ENCODE measurements at places on chromosomes 16 and 17.

DNA sequence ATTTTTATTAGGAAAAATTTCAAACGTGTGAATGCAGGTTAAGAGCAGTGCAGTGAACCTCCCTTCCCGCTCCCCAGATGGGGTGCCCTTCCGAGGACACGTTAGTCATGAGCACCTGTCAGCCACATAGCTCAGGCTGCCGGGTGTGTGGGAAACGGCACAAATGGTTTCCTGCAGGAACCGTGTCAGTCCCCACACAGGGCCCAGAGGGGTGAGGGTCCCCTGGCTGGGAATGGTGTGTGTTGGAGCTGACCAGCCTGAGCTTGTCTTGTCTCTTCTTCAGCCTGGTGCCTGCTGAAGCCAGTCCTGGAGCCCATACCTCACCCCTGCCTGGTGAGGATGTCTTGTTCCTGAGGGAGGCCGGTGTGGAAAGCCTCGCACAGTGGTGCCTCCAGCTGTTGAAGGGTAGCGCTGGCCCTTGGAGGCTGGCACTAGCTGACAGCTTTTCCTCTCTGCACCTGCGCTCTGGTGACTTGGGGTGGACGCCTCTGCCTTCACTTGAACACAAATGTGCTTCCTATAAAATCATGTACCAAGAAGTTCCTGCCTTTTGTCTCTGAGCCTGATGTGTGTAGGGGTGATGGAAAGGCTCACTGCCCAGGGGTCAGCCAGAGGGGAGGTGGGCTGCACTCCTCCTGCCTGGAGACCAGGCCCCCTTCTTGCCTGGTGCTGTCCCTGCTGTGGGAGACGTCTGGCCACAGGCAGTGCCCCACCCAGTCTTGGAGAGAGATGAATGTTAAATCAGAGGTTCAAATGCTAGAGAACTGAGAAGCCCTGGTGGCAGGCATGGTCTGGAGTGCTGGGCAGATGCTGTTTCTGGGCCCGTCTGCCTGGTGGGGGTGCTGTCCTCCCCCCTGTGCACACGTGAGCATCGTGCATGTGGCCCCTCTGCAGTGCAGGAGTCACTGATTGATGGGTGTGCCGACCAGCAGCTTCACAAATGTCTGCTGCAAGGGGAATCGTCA is 102.6 kb upstream of the ZNF750 start:
- no peak for DNase-seq

DNA sequence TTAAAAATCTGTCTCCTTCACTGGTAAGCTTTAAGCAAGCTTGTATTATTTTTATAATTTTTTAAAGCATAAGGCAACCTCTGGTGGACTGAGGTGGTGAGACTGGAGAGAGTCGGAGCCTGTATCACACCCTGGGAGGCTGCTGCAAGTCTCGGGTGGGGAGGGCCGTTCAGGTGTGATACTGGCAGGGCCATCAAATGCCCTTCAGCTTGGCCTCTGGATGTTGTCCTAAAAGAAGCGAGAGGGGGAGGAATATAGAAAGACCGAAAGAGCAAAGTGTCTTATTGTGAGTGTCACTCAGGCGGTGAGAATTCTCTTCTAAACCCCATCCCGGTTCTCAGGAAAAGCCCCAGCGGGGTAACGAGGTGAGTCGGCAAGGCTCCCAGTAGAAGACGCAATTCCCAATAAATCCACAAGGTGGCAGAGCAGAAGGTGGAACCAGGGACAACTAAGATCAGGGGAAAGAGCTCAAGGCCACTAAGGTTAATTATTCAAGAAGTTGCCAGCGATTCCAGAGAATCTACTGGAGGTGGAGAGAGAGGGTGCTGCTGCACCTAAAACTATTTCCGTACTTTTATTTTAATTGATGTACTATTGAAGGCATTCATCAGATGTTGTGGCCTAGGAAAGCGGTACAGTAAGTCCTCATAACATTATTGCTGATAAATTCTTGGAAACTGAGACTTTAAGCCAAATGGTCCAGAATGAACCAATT is 14.1 kb downstream of the C17orf67 start:
- DNase-seq: no peak

DNA sequence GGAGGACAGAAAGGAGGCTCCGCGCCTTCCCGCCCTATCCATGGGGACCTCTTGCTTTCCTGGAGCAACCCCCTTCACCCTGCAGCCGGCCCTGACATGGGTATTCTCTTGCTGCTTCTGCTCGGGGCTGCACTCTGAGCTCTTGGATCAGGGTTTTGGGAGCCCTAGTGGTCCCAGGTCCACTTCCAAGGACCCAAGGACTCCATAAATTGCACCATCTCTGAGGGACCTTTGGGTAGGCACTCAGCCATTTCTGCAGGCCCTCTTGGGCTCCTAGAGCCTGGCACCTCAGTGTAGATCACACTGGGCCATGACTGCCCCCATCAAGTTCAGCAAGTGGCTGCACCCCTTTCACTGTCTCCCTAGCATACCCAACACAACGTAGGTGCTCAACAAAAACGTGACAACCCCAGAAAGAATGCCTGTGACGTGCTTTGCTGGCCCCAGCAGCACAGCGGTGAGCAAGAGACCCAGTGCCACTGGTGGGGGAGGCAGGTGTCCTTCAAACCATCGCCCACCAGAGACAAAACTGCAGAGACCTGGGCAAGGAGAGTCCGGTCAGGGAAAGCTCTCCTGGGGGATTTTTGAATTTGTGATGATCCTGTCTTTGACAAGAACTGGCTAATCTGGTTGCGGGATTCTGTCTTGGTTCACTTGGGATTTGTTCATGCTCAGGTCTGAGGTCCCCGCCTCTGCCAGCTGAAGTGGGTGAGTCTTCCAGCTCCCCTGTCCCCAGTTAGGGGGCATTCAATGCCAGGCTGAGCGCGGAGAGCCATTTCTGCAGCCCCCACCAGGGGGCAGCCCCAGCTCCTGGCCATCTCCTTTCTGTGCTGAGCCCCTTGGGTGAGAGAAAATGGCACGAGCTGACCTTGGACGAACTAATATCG is 2.5 kb upstream of the RAB11FIP4 start:
- DNase-seq: no peak

DNA sequence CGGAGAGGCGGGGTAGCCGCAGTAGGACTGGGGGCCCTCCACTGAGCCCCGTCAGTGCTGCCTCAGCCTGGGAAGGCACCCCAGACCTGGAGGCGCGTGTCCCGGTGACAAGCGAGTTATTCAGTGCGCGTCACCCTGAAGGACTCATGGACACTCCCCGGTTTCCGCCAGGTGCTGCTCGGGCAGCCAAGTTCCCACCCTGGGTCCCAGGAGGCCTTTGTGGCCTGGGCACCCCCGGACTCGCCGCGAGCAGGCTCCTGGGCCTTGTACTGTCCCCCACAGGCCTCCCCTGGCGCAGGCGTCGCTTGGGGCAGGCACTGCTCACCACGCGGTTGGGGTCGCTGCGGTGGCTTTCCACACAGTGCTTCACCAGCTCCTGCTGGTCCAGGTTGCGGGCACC is 7.6 kb downstream of the RNF166 start:
- DNase-seq: no peak

DNA sequence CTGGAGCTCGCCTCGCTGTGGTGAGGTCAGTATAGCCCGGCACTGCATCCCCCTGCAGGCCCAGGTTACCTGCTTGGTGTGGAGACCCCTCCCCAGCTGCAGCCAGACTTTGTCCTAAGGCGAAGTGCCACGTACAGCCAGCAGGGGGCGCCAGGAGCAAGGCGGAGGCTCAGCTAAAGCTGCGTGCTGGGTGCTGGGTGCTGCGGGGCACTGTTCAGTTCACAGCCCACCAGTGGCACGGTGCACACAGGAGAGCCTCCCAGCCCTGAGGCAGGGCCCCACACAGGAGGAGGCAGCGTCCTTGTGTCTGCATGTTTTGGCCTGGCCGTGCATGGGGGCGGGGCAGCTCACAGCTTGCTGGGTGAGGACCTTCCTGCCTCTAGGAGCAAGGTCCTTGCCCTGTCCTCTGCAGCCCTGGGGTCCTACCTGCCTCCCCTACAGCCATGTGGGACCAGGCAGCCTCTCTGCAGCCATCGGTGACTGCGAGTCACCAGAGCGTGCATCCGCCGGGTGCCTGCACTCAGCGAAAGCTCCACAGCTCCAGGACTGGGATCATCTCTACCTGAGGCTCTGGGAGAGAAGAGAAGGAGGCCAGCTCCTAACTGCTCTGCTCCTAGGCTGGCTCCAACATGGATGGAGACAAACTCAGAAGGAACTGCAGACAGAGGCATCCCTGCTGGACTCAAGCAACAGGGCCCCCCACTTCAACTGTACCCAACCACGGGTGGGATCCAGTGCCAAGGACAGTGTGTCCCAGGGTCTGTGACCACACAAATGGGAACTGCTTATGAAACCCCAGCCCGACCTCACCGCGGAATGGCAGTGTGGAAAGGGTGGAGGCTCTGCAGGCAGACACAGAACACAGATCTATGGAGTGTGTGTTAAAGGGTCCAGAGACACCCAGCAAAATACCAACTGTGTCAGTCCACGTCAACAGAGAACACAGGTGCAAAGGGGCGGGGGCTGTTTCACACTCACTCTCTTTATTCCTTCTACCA is 19.0 kb downstream of the SLC7A5 start:
- DNase-seq: no peak

DNA sequence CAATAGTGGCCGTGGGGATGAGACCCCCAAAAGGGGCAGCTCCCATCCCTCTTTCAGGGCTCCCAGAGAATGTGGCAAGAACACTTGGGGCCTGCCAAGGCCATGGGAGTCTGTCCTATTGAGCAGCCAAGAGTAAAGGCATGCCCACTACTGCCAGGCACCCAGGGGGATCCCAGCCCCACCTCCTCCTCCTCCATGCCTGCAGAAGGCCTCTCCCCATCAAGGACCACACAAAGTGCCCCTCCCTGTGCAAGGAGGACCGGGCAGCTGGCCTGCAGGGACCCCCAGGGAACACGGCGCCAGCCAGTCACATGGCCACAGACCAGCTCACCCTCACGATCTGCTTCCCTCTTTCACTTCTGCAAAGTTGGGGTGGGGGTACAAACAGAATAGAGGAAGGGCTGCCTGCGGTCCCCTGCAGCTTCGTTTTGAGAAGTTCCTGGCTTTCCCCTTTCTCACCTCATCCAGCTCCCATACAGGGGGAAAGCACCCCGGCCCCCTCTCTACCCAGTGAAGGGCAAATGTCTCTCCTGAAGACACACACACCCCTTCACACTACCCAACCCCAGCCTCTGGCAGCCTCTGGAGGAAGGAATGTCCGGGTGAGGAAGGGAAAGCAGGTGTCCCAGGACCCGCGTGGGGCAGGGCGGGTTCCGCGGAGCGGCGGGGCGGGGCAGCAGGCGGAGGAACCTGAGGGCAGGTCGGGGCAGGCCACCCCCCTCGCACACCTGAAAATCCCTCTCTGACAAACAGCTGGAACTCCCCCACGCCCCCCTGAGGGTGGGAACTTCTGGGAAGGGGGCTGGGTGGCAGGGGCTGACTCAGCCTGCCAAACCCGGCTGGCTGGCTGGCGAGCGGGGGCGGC is 2.0 kb downstream of the PPP1R9B start:
- DNase-seq: no peak

GRCh38 chr17:27764589-27764988 is 35.7 kb downstream of the NOS2 start:
- no peak for DNase-seq

- no peak for DNase-seq
Observed at GRCh38 chr17:41680426-41681040, 8.2 kb upstream of the EIF1 start.

- no peak for DNase-seq
Observed at GRCh38 chr17:68302066-68302564, 10.8 kb downstream of the ARSG start.

DNA sequence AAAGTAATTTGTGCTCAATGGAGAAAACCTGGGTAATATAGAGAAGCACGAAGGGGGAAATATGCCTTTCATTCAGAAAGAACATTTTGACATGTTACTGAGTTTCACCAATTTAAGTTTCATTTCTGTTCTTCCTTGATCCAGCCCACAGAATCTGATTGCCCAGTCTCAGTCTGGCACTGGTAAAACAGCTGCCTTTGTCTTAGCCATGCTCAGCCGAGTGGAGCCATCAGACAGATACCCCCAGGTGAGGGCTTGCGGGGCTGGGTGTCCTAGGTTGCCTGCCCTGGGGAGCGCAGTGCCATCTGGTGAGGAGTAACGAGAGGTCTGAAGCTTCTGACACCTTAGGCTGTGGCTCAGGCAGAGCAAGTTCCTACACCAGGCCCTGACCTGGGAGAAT is 17.7 kb downstream of the DDX19A start:
- DNase-seq: no peak

GRCh38 chr16:49194537-49195236 is 87.0 kb downstream of the CBLN1 start:
- no peak for DNase-seq

GRCh38 chr17:31511580-31511979 is 120.1 kb downstream of the RAB11FIP4 start:
- no peak for DNase-seq

DNA sequence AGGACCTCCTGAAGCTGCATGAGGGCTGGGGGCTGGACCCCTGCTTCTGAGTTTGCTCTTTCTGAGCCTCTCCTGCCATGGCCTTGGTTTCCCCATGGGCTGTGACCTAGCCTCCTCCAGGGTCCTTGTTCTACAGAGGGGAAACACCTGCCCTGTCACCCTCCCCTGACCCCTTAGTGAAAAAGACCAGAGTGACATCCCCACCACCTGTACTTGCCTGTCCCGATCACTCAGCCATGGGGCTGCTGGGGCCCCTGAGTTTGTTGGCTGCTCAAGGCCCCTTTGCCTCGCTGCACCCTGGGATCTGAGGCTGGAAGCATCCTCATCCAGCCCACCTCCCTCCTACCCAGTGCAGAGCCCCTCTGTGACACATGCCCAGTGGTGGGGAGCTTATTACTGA is 800 bp downstream of the NOD2 start:
- DNase-seq: no peak

Measured in DMS79 (cell line).